ENCODE measurements at places on chromosomes 4 and X. TPM values are rescaled to one million over a fixed set of nuclear protein-coding genes. Genes with fewer than 3 reads are reported as not detected.

Gene CDS1
- 10.1 TPM for total RNA-seq

Gene USP26
- total RNA-seq = not detected

DNA sequence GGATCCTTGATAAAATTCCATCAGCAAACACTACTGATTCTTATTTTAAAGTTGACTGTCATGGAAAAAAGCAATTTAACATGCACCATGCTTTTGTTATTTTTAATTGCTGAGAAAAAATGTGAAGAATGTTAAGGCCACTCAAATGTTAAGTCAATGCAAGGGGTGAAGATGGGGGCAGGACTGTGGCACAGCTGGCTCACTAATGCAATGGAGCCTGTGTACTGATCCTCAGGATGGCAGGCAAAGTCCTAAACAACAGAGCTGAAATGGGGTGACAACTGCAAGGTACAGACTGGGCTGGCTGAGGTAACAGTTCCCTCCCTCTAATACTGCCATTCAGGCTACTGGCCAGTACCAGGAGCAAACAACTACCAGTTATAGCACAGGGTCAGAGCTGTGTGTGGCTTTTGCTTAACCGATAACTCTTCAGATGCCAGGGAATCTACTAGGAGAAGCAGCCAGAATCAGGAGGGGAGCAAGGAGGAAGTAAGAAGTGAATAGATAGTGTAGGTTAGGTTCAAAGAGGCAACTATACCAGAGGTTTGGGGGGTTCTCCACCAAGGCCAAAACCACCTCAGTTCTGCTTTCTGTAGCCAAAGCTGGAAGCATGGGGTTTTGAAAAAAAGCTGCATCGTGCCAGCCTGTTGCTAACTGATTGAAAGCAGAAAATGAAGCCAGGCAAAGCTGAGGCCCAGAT, 372.6 kb downstream of the OPHN1 start:
- DNase-seq = no peak

- no peak for DNase-seq
Observed at GRCh38 chr4:94305466-94306225, 37.0 kb downstream of the HPGDS start.

Gene CXCL3
- total RNA-seq = 1.4 TPM

Gene DRD5
- total RNA-seq = 0.12 TPM

Gene FABP2
- not detected for total RNA-seq

Data from ovary (tissue), 10 donors.